ENCODE measurements at places on chromosomes 3 and 15.

- no peak for DNase-seq
Measured at GRCh38 chr3:184399410-184399809, 19.6 kb downstream of the CHRD start.

DNA sequence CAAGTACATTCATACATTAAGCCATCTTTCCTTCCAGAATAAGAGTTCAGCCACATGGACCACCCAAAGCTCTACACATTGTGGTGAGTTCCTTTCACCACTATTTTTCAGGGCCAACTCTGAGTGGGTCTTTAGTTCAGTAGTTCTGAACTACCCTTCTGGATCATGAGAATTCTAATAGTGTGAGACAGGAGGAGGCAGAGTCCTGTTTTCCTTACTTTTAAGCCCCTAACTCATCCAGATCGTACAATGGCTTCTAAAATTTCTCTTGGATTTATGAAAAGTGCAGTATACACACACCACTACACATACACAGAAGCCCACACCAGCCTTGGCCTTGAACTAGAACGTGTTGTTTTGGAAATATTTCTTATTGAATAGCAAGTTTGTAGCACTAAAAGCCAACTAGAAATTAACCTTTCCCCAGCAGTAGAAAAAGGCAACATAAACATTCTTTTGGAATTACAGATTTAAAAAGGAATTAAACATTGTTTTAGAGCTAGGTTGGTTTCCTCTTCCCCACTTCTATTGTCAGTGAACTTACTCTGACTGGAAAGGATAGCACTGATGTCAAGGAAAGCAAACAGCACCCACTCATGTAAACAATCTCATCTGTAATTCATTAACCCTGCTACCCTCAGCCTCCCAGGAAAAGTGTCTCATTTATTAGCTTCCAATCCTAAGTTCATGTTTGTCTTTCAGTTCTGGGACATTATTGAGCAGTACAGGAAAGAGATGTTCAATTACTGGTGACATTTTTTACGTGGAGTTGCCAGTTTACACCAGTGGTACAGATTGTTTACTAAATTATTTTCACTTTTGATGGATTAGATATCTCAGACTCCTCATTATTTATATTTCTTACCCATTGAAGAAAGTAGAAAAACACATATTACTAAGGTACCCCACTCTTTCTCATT is 95.7 kb upstream of the AGTR1 start:
- no peak for DNase-seq

DNA sequence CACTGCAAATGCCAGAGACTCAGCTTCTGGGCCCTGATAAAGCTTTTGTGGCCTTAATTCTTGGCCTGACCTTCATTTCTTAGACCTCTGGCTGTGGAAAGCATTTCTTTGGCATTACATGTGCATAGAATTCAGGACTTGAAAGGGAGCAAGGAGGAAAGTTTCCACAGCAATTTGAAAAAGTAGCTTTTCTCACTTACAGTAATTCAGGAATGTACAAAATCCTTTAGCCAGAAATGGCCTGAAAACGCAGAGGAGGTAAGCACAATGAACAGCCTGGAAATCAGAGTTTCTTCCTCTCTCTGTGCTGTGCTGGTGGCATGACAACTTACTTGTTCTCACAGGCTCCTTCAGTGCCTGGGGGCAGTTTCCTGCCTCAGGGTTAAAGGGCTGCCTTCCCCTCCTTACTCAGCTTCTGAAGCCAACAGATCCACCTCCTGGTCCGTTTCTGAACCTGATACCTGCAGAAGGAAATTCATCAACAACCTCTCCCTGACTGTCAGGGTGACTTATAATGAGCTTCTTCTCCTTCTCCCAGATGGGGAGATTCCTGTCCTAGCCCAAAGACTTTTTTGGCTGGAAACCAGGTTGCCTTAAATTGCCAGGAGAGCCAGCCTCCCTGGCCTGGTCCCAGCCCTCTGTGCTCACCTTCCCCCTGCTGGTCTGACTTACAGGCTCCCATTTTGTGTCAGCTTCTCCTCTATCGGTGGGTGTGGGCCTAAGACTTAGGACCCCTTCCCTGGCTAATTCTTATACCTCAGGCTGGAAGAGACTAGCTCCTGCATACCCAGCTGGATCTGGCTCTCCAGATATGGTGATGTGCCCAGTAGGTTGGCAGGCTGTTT is 102.3 kb downstream of the MYRIP start:
- DNase-seq, result no peak

GRCh38 chr3:177179281-177180067 is 17.8 kb downstream of the TBL1XR1 start:
- no peak for DNase-seq

DNA sequence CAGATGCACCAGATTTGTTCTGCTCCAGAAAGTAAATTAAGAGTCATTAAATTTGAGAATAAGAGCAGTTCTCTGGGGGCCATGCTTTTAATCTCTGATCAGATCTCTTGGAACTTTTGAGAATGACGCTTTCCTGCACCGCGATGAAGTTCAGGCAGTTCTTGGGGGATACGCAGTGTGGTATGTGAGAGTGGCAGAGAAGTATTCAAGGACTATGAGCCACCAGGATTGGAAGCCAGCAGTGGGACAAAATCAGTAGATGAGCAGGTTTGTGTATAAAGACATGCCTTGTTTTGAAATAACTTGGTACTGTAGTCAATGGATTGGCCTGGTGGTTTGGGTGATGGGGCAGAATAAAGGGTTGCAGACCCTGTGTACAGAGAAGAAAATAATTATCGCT is 483.6 kb downstream of the ERC2 start:
- no peak for DNase-seq

- DNase-seq, result no peak
Measured at GRCh38 chr3:124832782-124833709, 54.1 kb downstream of the ITGB5 start.

DNA sequence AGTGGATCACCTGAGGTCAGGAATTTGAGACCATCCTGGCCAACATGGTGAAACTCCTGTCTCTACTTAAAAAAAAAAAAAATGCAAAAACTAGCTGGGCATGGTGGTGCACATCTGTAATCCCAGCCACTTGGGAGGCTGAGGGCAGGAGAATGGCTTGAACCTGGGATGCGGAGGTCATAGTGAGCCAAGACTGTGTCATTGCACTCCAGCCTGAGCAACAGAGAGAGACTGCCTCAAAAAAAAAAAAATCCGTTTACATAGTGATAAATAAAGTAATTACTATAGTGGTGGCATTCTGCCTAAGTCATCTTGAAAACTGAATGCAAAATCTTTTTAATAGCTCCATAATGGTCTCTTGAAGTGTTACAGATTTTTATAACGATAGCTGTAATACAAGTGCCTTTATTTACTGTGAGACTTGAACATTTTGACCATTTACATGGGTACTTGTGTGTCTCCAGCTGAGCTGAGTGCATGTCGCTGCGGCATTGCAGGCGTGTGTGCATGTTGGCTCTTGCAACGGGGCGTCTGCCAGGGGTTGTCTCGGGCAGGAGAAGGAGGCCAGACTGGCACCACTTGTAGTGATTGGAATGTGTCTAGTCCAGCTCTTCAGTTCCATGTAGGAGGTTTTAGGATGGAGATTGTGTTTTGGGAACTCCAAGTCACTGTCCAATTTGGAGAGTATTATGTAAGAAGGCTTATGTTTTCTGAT is 111.9 kb downstream of the IGF1R start:
- DNase-seq, result no peak

DNA sequence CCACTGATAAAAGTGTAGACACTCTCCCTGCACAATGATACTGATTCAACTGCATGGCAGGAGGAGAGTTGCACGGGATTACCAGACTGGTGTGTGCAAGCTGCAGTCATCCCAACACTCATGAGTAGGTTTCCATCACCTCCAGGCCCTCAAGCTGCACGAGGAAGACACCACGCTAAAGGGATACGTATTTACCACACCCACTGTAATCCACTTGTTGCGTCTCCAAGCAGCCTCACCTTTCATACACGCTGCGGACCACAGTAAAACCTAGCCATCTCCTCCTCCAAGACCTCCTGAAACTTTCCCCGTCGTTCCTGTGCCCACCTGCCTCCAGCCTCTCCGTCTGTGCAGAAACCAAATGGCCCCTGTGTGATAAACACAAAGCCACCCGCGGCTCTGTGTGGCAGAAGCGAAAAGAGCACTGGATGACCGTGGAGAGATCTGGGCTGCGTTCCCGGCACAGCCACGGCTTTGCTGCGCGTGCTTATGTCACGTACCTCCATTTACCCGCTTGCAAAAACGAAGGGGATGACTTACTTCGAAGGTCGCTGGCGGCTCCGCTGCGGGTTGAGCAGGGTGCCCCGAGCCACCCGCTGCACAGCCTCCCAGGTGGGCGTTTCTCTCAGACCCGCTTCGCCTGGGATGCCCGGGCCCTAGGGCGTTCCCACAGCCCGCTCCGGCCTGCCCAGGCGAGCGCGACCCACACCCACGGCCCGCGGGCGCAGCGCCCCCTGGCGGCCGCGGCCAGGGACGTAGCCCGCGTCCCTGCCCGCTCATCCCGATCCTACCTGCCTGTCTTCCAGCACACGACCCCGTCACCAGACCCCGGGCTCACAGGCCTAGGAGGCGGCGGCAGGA is 643 bp downstream of the ABCC5 start:
- DNase-seq, result no peak

GRCh38 chr3:185309302-185309701 is 53.6 kb upstream of the MAP3K13 start:
- no peak for DNase-seq

GRCh38 chr3:67937498-67938118 is 283.2 kb upstream of the SUCLG2 start:
- no peak for DNase-seq

- DNase-seq, result no peak
Measured at GRCh38 chr15:83275412-83275811, 9.1 kb downstream of the BNC1 start.

DNA sequence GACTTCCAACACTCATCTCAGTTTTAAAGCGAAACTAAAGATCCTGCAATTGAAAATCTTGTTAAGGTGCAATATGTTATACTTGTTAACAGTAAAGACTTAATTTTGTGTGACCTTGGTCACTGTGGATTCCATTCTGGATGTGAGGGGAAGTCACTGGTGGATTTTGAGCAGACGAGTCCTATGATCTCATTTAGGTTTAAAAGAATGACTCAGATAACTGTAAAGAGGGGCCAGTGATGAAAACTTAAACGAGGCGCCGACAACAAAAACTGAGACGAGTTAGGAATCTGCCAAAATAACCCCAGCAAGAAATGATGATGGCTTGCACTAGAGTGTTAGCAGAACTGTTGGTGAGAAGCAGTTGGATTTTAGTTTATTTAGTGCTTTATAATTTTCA is 56.5 kb downstream of the LRRC28 start:
- no peak for DNase-seq

GRCh38 chr3:171256445-171257250 is 203.6 kb downstream of the TNIK start:
- no peak for DNase-seq

- DNase-seq, result no peak
Measured at GRCh38 chr15:52183562-52184173, 7.5 kb downstream of the GNB5 start.

- no peak for DNase-seq
Measured at GRCh38 chr15:76163457-76164295, 103.9 kb downstream of the TMEM266 start.

- DNase-seq, result no peak
Measured at GRCh38 chr3:111493276-111493675, 48.7 kb upstream of the CD96 start.

GRCh38 chr15:68821190-68821840 is 620 bp upstream of the ANP32A start:
- no peak for DNase-seq

- DNase-seq, result no peak
Measured at GRCh38 chr3:72401005-72401545, 447.2 kb downstream of the SHQ1 start.

DNA sequence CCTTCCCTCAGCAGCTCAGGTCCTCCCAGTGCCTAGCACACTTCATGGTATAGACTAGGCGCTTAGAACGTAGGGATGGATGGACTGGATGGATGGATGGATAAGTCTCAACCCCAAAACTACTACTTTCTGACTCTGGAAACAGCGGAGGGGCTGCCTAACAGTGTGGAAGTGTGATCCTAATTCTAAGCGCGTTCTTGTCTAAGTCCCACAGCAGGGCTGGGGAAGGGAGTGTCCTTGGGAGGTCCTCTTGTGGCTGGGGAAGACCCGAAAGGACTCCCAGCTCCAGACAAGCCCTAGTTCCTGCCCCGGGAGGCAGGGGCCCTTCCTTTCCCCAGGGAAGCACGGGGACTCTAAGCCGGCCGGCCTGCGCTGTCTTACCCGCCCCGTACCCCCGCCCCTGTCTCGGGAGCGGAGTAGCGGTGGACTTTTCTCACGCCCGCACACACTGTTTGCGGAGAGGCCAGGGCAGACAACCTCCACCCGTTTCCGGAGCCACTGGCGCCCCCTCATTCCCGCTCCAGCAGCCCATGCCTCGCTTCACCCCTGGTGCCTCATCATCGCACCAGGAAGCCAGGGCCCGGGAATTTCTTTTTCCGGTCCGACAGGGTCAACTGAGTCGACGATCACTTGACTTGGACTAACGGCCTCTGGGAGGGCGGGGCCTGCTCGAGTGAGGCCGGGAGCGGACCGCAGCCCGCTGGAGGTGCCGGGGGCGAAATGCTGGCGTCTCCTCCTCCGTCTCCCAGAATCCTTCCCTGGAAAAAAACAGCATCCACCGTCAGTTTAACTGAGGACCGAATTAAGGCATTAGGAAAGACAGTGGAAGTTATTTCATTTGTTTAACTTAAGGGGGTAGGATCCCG is 133.3 kb downstream of the TBC1D2B start:
- DNase-seq, result peak; percentile 10

- no peak for DNase-seq
Measured at GRCh38 chr3:101823525-101823924, 25.8 kb upstream of the NFKBIZ start.

- DNase-seq, result no peak
Measured at GRCh38 chr15:88535100-88535499, 11.4 kb downstream of the DET1 start.

DNA sequence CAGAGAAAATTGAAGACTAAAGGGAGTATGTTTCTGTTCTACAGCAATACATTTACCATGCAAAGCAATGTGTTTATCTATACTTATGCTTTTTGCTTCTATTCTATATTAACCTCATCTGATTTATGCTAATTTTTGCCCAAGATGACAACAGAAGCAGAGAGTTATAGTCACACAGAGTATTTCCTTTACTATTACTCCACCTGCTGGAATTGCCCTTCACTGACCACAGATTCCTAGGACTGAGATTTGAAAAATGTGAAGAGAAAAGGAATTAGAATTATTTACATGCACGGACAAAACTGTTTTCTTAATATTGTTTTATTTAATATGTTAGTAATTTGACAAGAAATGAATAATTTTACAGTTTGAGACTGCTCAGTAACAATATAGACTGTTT is 745.6 kb downstream of the VGLL3 start:
- DNase-seq, result no peak

- no peak for DNase-seq
Measured at GRCh38 chr3:46695962-46696894, 2.7 kb upstream of the ALS2CL start.

- peak; percentile 30 for DNase-seq
Measured at GRCh38 chr15:57559875-57560274, 31.8 kb upstream of the MYZAP start.

All from stimulated activated CD8-positive, alpha-beta memory T cell treated with anti-CD3 and anti-CD28 coated beads, Interleukin-7, amount 100 ng/mL, for 4 hours (primary cell).